Stimulated activated CD8-positive, alpha-beta memory T cell treated with anti-CD3 and anti-CD28 coated beads, Interleukin-4, amount 100 ng/mL, for 1 hour (primary cell): ENCODE measurements at places on chromosomes 1 and 21.
A peak's percentile ranks its signal among the peaks of the same experiment; 100 is the strongest.

DNA sequence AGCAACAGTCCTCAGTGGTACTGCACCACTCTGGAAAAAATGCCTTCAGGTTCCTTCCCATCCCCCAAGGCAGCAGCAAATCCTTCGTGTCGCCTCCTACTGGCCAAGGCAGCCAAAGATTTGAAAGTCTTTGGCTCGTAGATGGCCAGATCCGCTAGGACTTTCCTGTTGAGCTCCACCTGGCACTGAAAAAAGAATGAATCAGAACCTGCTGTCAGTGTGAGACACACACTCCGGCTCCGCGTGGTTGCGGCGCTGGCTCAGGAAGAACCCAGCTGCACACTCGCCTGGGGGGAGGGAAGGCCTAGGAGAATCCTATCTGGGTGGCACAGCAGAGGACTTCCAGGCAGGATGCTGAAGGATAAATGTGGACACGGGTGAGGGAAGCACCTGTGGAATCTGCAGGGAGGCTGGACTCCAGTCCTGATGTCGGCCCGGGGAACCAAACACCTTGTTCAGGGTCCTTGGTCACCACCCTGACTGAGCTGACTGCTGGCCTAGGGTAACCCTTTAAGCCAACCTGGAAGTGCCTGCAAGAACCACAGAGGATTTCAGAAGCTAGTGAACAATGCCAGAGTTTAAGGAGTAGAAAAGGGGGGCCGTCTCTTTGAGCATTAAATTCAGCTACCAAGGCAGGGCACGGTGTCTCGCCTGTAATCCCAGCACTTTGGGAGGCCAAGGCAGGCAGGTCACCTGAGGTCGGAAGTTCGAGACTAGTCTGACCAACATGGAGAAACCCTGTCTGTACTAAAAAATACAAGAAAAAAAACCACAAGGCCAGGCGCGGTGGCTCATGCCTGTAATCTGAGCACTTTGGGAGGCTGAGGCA lies 3.2 kb upstream of the CCNL2 start:
- DNase-seq, result no peak

- no peak for DNase-seq
Observed at GRCh38 chr1:184905601-184906322, 68.5 kb downstream of the NIBAN1 start.

DNA sequence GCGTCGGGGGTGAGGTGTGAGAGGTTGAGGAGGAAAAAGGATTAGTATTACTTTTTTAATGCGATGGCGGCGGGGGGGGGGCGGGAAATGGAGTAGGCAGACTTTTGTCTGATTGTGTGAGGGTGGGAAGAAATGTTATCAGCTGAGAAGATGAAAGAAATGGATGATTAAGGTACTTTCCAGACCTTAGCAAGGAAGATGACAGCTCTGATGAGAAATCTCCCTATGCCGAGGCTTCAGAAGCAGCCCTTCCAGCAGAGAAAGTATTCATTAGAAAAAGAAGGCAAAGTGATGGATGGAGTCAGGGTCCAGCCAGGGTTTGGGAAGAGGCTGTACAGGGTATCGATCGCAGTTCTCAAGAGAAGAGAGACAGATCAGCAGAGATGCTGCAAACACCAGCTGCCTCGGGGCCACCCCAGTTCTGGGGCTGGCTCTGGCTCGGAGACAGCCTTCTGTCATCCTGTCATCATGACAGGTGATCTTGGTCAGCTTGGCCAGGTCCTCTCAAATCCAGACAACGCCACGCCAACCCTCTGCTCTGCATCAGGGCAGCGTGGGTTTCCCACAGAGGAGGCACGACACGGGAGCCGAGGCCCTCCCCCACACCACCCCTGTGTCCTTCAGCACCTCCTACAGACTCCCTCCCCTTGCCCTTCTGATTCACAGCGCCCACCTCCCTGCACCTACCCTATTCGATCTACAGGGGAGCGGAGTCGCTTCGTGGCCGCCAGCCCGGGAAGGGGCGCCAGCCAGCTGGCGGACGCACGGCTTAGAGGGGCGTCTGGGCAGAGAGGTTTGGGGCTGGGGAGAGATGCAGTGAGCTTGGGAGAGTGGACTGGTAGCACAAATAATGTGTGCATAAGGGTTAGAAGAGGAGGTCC lies 674 bp upstream of the ATXN7L2 start:
- DNase-seq, result peak; percentile 15

DNA sequence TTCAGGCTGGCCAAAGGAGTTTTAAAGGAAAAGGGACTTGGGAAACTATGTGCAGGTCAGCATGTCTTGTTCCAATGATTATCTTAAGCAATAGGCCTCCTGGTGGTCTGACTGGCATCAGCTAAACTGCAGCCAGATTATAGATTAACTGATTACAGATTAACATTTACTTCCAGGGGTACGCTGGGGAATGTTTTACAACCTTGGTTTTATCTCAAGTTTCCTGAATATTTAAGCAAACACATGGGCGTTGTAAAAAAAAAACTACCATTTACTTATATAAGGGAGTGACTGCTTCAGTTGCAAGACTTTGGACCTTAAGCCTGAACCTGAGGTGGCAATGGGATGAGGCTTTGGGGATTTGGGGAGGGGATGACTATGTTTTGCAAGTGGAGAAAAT lies 600.6 kb upstream of the B3GALT2 start:
- no peak for DNase-seq

- DNase-seq, result no peak
Observed at GRCh38 chr1:159980076-159980475, 26.0 kb upstream of the SLAMF9 start.

- no peak for DNase-seq
Observed at GRCh38 chr1:240739139-240739538, 127.2 kb upstream of the GREM2 start.

DNA sequence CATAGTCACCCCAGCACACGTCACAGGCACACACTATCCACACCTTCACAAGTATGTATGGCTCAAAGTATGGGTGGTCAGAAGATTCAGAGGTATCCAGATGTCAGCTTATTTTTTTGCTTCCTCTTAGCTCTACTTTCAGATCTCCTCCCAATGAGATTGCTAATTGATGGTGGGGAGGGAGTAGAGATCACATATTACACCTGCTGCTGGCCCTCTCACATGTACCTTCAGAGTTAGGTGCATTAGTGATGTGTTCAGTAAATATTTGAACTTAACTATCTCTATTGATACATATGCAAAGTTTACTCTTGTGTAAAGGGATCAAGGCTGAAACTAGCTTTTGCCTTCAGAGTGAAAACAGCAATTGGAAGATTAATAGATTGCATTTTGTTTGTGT lies 262.6 kb downstream of the PCP4 start:
- no peak for DNase-seq

DNA sequence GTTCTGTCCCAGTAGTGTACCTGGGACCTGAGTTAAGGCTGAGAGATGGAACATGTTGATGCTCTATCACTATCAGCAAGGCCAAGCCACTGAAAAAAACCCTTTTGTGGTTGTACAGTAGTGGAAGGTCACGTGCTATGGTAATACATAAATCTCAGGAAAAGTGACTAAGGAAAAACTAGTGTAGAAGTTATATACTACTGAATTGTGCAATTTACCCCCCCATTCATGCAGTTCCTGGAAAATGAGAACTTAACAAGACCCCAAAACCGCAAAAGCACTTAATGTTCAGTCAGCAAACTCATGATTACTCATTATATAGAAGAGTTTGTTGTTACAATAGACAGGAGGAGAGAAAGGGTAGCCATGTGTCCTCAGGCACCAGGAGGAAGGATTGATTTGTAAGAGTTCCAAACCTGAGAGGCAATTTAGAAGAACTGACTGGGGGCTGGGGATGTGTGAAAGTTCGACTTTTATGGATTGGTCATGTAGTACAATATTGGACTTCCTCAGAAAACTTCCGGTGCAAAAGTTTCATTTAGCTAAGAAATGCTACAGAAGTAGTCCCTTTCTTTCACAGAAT lies 91.6 kb downstream of the RGL1 start:
- no peak for DNase-seq

- DNase-seq, result no peak
Observed at GRCh38 chr1:113210248-113210647, 137.2 kb downstream of the LRIG2 start.

- no peak for DNase-seq
Observed at GRCh38 chr1:31583995-31584868, 7.9 kb downstream of the TINAGL1 start.

GRCh38 chr21:35783721-35784120 lies 276.6 kb downstream of the SETD4 start:
- no peak for DNase-seq

DNA sequence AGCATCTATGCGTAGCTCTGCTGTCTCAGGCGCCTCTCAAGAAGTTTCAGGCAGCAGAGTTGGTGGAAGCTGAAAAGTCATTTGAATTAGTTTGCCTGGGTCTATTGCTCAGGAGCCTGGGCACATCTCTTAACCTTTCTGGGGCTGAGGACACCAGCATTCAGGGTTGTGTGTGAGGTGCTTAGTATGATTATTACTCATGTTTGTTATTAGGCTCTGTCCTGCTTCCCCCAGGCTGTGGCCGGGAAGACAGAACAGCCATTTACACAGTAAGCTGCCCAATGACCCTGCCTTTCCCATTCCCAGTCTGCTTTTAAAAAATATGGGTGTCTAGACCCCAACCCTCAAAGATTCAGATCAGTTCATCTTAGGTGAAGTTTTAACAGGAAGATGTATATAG lies 53.9 kb upstream of the CACNA1E start:
- DNase-seq, result no peak

GRCh38 chr1:201136355-201137023 lies 9.5 kb upstream of the ASCL5 start:
- DNase-seq, result no peak

GRCh38 chr1:110462964-110463363 lies 12.0 kb downstream of the PROK1 start:
- DNase-seq, result no peak

- DNase-seq, result no peak
Observed at GRCh38 chr1:159916242-159917051, 8.9 kb downstream of the TAGLN2 start.

DNA sequence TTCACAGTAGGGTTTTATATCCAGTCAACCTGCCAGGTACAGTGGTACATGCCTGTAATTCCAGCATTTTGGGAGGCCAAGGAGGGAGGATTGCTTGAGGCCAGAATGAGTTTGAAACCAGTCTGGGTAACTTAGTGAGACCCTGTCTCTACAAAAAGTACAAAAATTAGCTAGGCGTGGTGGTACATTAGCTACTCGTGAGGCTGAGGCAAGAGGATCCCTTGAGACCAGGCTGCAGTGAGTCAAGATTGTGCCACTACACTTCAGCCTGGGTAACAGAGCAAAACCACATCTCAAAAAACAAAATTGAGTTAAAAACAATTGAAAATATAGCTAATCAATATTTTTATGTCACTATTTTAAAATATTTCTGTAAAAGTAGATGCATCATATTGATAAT lies 33.2 kb downstream of the DDI2 start:
- no peak for DNase-seq

DNA sequence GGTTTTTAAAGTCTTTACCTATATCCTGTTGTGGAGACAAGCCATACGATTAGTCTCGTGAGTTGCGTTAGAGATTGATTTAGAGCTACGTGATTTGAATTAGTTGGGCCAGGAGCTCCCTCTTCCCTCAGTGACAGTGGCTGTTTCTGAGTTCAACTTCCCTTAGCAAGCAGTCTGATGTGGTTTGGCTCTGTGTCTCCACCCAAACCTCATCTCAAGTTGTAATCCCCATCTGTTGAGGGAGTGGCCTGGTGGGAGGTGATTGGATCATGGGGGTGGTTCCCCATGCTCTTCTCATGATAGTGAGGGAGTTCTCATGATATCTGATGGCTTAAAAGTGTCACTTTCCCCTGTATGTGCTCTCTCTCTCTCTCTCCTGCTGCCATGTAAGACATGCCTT lies 192.9 kb upstream of the PTGFR start:
- DNase-seq, result no peak

DNA sequence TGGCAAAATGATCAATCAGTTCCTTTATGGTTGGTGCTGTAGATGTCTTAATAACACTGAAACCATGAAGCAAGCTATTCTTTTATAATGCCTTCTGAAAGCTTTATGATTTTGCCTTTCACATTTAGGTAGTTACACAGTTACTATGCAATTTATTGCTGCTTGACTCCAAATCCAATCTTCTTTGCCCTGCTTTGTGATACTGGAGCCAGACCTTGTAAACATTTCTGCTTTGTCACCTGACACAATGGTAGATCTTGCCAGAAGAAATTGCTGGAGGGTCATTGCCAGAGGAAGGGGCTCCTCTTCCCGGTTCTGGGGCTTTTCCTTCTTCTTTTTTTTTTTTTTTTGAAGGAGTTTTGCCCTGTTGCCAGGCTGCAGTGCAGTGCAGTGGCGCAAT lies 40.5 kb upstream of the KLF17 start:
- no peak for DNase-seq

DNA sequence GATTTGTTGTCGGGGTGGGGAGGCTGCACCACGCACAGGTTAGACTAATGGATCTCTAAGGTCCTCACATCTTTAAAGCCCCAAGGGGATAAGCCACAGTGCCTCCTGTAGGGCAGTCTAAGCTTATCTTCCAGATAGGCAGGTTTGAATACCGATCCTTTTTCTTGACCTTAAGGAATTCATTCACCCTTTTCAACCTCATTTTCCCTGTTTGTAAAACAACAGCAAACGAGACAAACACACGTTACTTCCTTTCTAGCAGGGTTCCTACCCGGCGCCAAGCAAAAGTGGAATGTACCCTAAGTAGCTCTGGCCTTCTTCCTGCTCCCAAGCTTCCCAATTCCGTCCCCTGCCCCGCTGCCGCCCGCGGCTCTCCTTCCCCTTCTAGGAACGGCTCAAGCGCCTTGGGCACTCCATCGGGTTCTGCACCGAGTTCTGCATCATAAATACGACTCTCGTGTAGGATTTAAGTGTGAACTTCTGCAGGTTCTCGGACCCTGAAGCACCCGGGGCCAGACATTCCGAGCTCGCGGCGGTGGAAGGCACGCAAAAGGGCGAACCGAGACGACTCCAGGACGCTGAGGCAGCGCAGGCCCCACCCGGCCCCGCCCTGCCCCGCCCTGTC lies 548 bp upstream of the CDC20 start:
- no peak for DNase-seq

- no peak for DNase-seq
Observed at GRCh38 chr1:160167056-160167455, 15.7 kb downstream of the ATP1A4 start.

- DNase-seq, result peak; percentile 43
Observed at GRCh38 chr1:151311589-151312331, 15.5 kb downstream of the PI4KB start.

DNA sequence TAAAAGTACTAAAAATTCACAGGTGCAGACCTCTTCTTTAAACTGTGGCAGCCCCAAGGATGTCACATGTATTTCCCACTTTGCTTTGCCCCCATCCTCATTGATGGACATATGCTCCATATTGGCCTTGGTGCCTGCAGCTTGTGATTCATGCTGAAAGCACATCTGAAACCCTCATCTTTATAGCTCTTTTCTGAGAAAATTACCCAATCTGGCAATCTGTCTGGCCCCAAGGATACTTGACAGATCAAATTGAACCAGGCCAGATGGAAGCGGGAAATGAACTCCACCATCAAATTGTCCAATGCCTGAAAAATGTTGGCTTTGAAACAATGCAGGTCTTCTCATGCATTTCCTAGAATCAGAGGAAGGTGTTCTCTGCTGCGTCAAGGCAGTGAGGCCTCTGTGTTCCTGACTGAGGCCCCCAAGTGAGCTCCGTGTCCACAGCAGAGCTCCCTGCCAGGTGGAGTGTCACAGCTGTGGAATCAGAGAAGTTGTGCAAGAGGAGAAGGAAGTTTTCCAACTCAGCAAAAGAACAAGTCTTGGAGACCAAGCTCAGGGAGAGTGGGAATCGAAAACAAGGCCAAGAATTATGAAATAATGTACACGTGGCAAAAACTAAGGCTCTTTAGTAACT lies 323.7 kb downstream of the PLPP3 start:
- DNase-seq, result no peak
